CD4-positive, alpha-beta T cell treated with Interleukin-10 for 1 hour (primary cell): ENCODE measurements at places on chromosomes 3 and 15.

GRCh38 chr15:83845230-83845629, 191.3 kb downstream of the ADAMTSL3 start:
- DNase-seq: no peak

GRCh38 chr3:152709659-152710058, 125.3 kb upstream of the P2RY1 start:
- DNase-seq: no peak

- DNase-seq: no peak
These were observed 13.2 kb downstream of the HPS3 start for GRCh38 chr3:149142682-149143081.

DNA sequence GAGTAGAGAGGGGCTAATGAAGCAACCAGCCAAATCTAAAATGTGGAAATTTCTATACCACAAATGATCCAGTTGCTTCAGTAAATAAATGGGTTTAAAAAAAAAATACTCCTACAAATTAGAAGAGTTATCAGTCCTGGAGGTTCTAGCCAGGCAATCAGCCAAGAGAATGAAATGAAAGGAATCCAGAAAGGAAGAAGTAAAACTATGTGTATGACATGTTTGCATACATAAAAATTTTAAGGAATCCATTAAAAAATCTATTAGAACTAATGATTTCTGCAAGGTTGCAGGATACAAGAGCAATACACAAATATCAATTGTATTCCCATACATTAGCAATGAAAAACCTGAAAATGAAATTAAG, 9.6 kb downstream of the MESP2 start:
- DNase-seq: no peak

DNA sequence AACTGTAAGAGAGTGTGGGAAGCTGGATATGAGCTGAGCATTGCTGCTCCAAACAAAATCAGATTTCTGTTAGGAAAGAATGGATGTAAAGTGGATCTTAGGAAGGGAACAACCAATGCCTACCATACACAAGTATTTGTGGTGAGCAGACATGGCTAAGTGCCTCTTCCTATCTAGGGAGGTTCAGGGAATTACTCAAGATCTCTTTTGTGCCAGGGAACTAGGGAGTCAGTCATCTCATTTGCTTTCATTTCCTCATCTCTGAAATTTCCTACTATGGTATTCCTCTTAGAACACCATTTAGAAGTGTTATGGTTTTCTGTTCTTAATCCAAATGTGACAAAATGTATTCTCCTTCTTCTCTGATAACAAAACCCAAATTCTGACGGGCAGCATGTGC, 396.5 kb downstream of the FHIT start:
- no peak for DNase-seq

DNA sequence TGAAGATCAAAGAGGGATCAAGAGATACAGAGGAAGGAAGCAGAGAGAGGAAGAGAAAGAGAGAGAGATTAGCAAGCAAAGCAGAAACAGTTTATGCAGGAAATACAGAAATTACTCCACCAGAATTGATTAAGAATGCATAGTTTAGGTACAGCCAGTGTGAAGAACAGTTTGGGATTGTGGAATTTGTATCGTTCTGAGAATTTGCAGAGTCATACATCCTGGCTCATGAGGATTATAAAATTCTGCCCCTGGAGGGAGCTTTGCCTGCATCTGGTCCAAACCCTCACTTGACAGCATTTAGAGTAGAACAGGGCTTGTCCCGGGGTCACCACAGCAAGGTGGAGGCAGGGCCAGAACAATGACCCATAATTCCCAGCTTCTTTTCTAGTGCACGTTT, 44.1 kb downstream of the MASP1 start:
- DNase-seq: no peak

DNA sequence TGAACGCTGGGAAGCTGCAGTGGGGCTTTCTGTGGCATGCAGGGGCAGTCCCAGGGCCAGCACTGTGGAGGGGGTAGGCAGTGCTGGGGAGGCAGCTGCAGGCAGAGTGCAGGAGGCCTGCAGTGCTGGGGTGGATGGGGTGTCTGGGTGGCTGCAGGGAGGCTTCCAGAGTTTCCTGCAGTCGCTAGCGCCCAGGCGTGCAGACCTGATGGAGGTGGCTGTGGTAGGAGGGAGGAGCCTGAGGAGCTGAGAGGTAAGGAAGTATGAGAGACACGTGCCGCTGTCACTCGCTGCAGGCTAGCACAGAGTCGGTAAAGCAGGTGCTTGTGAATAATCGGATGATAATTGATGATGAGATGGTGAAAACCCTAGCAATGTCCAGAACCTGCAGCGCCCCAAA, 16.3 kb downstream of the SYNM start:
- no peak for DNase-seq

DNA sequence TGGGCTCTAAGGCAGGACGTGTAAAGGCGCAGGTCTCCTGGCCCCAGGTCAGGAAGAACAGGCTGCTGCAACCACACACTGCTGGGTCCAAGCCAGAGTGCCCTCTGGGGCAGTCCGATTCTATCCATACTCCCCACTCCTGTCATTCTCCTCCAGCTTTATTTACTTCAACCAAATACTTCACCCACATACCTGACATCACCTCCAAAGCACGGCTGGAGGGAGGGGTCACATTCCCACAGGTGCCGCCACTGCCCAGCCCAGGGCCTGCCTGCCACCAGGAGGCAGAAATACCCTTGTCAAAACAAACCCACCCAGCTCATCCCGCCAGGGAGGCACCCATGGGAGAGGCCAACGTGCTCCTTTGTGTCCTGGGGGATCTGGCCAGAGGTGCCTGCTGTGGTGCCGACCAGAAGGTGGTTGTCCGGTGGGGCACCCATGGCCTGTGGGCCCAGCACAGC, 100.4 kb downstream of the DAPK2 start:
- no peak for DNase-seq

GRCh38 chr3:17013571-17013970, 128.8 kb downstream of the PLCL2 start:
- DNase-seq: no peak

DNA sequence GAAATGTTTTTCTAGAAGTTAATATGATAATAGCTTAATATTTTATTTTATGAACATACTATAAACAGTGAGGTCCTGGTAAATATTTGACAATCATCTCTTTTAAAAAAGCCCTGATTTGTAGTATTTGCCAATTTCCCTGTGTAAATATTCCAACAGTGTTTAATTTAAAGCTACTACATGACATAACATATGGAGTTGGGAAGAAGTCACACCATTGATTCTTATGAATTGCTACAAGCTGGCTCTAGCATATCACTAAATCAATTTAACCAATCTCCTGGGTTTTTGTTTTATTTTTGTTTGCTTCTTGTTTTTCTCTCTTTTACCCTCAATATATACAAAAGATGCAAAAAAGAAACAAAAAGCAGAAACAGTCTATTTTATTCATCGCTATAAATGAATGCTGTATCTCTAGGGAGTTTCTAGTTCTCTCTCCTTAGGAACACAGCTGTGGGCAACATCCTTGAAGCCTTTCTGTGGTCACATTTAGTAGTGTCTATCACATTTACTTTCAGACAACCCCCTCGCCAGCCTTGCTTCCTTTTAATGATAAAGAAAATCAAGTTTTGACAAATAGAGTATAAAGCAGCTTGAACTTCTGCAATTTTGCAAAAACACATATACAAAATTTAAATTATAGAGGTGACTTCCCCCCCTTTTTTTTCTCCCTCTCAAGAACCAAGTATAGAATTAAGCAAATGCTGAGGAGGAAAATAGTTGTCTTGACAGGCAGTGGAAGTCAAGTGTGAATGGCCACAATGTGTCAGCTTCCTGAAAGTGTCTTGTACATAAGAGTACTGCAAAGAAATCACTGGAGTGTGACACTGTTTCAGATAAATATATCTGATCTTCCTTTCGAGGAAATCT, 21.4 kb downstream of the CCR1 start:
- DNase-seq: no peak

DNA sequence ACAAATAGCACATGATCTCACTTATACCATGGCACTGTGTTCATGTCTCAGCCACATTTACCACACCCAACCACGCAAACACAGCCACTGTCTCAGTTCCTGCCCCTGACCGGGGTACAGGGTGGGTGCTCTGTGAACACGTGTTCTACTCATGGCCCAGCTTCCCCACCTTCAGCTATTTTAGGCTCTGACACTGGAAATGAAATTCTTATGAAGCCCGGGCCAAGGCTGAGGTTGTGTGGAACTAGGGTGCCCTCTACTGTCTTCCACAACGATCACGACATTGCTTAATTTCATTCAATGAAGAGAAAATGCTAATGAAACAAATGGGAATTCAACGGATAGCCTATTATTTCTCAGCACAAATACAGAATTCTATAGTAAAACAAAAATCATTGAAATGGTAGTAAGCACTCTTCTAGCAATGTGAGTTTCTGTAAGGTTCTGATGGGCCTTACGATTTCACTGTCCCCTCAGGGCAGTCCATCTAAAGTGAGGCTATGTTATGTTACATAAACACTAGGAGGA, 2.1 kb upstream of the GABRA5 start:
- DNase-seq: no peak

DNA sequence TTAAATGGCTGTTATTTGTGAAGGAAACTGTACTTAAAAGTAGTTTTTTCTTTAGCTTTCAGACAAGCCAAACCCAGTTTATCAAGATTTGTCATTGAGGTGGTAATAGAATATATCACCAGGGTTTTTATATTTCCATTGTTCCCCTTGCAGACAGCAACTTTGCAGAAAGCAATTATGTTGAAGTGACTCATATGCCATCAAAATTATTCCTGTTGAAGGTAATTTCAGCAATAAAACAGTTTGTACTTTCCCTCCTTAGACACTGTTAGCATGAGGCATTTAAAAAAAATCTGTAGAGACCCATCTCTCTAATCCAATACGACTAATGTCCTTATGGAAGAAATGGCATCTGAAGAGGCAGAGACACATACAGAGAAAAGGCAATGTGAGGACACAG, 219.0 kb downstream of the NFKBIZ start:
- DNase-seq: no peak

DNA sequence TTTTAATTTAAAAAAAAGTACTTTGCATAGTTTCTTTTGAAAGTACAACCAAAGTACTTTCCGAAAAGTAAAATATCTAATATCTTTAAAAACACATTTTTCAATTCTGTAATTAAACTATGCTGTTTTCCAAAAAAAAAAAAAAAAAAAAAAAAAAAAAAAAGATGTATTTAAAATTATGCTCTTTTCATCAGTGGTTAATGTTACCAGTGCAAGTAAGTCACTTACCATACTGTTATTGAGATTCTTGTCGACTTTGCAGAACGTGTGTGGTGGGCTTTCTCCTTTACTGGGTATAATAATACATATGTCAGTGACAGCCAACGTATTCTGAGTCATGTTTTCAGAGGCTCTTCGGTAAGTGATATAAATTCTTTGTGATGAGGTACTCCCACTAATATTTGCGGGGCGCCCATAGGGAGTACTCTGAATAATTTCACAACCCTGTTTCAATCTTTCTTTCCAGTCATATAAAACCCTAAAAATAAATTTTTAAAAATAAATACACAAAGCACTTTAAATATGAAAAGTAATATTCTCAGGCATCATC, 39.9 kb downstream of the DENND4A start:
- no peak for DNase-seq

- DNase-seq: no peak
These were observed 72.2 kb downstream of the KLF13 start for GRCh38 chr15:31398677-31399301.

DNA sequence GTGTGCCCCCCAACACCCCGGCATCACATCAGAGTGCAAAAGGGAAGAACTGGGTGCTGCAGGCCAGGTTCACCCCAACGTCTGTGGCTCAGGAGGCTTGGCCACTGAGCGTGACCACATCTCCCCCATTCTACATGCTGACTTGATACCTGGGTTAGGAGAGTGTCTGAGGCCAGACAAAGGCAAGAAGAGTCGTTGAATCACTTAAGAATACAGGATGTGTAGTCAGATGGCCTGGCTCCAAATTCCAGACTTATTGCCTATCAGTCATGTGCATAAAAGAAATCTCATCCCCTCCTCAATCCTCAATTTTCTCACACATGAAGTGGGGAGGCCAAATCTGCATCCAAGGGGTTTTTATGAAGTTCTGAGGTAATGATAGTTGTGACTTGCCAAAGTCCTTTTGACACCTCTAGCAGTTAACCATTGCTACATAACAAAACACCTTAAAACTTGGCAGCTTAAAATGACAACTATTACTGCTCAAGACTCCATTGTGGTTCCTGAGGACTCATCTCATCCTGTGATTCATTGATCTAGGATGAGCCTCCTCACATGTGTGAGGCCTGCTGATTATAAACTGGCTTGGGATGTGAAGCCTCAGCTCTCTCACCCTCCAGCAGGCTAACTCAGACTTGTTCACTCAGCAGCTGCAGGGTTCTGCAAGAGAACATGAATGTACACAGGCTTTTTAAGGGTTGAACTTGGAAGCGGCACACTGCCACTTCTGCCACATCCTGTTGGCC, 138.8 kb upstream of the TLE3 start:
- no peak for DNase-seq

- DNase-seq: no peak
These were observed 146.3 kb downstream of the TMCO5A start for GRCh38 chr15:38080651-38081275.

GRCh38 chr3:53709860-53710674, 136.2 kb downstream of the CHDH start:
- peak; percentile 50 for DNase-seq
